ENCODE measurements at places on chromosomes 7 and 10.

- no peak for DNase-seq
Measured at GRCh38 chr10:99993701-99994689, 15.8 kb downstream of the DNMBP start.

- DNase-seq = no peak
Measured at GRCh38 chr7:106038916-106039315, 73.2 kb downstream of the SYPL1 start.

- no peak for DNase-seq
Measured at GRCh38 chr7:20980232-20980631, 193.5 kb upstream of the SP8 start.

- no peak for DNase-seq
Measured at GRCh38 chr7:36289833-36290661, 99.6 kb upstream of the ANLN start.

- no peak for DNase-seq
Measured at GRCh38 chr7:150978126-150978789, at the start of gene KCNH2. Gene KCNH2 (minus strand): TSS chr7:150978321. CDS start chr7:150977913, 408 bp downstream.

DNA sequence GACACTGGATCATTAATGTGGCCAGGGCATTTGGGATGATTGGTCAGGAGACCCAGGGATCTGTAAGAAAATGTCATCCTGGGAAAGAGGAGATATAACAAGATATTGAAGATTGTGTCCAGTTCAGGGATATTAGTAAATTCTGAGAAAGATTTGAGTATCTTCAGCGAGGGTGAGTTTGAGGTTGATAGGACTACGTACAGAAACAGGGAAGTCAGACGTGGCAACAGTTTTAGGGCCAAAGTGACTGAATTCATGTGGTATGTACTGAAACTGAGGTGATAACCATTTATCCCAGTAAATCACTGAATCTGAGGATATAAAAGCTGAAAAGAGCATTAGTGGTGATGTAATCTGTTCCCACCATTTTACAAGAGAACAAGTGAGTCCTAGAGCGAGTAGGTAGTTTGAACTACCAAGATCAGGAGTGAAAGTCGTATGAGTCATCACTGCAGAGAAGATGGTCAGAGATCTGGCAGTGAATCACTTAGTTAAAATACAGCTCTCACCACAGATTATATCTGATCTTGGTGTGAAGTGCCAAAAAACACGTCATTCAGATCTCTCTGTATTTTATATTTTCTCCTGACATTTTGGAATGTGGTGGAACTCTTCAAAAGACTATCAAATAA is 220.5 kb downstream of the CDK14 start:
- DNase-seq = no peak

GRCh38 chr7:98227939-98228338 is 16.7 kb downstream of the BHLHA15 start:
- DNase-seq = no peak

GRCh38 chr7:94687076-94687475 is 31.1 kb upstream of the SGCE start:
- no peak for DNase-seq

DNA sequence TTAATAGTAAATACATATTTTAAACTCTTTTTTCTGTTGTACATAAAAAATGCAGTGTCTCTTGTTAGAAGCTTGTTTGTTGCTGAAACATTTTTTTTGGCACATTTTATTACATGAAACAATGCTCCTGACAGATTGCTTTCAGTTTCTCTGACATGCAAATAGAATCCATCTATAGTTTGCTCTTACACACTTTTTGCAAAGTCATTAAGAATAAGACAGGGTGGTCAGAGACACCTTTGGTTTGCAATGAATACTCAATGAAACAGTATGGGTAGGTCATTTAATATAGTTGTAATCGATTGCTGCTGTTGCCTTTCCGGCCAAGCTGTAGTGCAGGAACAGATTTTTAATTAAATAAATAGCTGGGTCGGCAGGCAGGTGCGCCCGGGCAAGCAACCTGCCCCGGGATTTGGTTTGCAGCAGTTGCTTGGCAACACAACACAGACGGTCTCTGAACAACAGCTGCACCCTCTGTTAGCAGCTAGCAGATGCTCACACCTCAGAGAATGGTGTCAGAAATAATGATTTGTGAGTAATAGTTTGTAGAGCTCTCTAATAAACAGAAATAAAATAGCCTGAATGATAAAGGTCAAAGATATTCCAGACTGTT is 115.7 kb upstream of the CACNA2D1 start:
- DNase-seq = no peak

- no peak for DNase-seq
Measured at GRCh38 chr10:131585761-131586160, 274.2 kb upstream of the TCERG1L start.

GRCh38 chr7:93171606-93172226 is 23.5 kb upstream of the SAMD9L start:
- no peak for DNase-seq

DNA sequence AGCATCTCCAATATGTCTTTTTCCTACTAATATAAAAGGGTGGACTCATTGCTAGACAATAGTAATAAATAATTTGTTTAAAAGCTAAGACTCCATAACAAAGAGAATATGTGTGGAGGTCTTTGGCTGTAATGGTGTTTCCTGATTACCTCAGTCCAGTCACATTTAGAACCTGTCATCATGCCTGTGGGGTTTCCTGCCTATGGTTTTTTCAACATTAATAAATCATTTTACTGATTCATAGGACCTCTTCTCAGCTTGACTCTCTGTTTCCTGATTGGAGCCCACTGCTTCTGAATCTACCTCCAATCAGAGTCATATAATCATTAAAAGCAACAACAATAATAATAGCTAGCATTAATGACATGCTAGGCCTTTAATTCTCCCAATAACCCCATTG is 52.4 kb upstream of the GNAI1 start:
- no peak for DNase-seq

- DNase-seq = no peak
Measured at GRCh38 chr7:144862612-144863319, 26.9 kb upstream of the TPK1 start.

DNA sequence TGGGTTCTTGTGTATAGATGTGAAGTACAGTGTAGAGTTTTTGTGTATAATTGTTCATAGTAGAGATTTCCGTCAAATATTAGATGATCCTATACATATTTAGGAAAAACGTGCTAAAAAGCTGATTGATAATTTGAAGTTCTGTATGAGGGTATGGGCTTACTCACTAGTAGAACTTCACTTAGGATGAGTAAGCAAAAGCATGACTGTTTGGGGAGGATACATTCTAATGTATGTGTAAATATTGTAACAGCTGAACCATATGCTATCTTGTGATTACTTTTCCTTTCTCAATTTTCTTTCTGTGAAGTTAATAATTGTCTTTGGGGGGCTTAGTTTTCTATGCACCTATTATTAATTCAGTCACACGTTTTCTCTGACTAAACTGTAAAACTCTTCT is 53.2 kb upstream of the PDK4 start:
- DNase-seq = no peak

- DNase-seq = no peak
Measured at GRCh38 chr7:28729727-28730126, 228.4 kb downstream of the TRIL start.

GRCh38 chr10:130167193-130167592 is 31.0 kb downstream of the GLRX3 start:
- DNase-seq = no peak

DNA sequence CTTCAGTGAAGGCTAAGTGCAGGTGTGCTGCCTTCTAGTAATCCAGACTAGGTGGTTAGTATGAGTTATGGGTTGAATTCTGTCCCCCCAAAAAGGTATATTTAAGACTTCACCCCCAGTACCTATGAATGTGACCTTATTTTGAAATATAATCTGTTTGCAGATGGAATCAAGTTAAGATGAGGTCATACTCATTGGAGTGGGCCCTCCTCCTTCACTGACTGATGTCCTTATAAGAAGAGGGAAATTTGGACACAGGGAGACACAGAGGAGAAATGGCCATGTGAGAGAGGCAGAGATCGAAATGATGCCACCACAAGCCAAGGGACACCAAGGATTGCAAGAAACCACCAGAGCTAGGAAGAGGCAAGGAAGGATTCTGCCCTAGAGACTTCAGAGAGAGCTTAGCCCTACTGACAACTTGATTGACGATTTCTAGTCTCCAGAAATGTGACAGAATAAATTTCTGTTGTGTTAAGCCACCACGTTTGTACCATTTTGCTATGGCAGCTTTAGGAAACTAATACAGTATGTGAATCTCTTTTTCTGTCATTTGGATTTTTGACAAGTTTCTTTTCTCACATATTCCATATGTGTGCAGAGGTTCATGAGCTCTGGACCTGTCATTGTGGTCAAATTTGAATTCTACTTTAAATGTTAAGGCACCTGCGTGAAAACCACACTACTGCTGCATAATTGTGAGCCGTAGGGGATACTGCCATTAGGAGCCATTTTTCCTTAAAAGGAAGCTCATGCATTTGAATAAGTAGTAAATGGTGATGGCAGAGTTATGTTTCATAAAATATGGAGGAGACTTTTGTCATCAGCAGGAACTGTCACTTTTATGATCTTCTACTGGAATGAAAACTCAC is 2.6 kb upstream of the RPA3 start:
- no peak for DNase-seq

GRCh38 chr7:30206491-30206890 is 71.7 kb downstream of the MTURN start:
- DNase-seq = no peak

DNA sequence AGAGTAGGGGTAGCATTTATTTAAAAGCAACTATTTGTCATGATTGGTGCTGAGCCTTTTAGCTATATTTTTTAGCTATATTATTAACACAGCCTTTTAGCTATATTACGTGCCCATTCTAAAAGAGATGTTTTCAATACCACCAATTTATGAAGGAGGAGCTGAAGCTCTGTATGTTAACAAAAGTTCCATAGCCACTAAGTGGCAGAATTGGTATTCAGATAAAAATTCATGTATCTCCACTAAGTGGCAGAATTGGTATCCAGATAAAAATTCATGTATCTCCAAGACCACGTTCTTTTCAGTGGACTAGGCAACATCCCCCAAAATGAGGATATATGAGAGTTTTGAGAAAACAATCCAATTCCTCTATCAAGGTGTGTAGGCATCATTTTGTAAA is 268.6 kb downstream of the HGF start:
- no peak for DNase-seq

GRCh38 chr7:98840096-98840495 is 29.7 kb downstream of the TMEM130 start:
- DNase-seq = no peak

DNA sequence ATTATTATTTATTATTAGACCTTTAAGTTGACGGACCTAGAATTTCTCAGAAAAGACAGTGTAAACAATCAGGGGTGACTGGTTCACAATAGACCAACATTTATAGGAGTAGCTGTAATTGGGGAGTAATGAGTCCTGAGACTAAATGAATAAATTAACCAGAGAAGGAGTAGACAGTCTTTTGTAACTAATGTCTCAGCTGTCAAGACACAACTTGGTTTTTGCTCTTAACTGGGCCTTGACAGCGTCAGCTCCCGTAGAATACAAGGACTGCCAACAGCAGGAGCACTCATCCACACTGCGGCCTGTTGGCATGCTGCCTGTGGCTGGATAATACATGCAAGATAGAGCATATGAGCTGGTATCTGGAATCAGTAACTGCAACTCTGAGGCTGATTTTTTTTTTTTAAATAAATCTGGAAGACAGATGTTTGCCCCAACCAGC is 123.9 kb downstream of the CACNA2D1 start:
- DNase-seq = no peak

GRCh38 chr10:61758433-61758832 is 95.7 kb downstream of the CABCOCO1 start:
- no peak for DNase-seq

- no peak for DNase-seq
Measured at GRCh38 chr10:87841186-87841585, 22.1 kb downstream of the KLLN start.

GRCh38 chr7:36276428-36277248 is 113.0 kb upstream of the ANLN start:
- DNase-seq = no peak

DNA sequence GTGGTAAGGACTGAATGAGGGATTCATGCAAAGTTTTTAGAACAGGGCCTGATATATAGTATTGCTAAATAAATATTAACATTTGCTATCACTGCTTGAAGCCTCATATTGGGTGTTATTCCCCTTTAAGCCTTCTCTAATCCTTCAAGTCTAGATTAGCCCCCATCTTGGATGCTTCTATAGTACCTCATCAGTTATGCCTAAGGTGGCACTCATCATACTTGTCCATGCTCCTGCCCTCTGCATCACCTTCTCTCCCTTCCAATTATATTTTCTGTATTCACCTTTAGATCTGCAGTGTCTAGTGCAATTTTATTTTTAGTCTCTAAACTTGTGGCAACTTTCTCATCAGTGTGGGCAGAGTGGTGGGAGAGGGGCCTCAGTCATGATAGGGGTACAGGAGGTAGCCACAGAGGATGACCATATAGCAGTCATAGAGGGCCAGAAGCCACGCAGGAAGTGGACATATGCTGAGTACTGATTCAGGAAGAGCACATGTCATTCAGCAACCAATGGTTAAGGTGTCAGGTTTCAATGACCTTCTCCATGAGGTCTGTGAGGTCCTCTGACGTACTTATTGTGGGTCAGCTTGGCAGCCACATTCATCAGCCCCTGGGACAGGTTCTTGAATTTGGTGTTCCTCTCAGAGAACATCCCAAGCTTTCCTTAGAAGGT is 2.5 kb downstream of the ENTPD1 start:
- DNase-seq = no peak

- DNase-seq = no peak
Measured at GRCh38 chr10:116973371-116973905, 31.5 kb downstream of the SHTN1 start.

- DNase-seq = no peak
Measured at GRCh38 chr7:121327671-121328070, 1.1 kb upstream of the WNT16 start.

DNA sequence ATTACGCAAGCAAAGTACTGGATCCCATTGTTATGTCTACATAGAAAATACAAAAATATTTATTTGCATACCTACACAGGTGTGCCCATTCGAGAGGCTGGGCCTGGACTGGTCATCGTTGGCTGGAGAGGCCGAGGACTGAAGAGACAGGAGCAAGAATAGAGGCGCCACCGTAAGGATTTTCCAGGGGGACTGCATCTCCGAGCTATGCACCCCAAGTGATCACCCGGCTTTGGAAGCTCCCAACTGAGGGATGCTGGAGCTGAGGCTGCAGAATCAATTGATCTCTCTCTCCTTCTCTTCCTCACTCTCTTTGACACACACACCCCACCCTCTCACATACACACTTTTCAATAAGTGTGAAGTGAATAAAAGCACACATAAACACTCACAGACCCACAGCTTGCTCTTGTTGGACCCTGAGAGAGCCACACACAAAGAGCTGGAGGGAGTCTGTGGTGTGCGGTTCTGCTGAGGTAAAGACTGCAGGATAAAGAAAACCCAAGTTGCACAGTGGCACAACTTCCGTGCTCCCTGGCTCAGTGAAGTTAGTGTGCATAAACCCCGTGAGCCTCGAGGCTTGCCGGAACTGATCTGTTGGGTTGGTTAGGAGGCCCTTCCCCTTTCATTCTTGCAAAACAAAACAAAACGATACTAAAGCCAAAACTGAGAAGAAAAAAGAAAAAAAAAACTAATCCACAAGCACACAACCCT is at the start of gene AOAH:
AOAH (minus strand) TSS at position 544 of the 714 bp plus-strand sequence; CDS start at position 198, 346 bp downstream.
- DNase-seq = peak; percentile 5

All from stimulated activated CD4-positive, alpha-beta T cell treated with anti-CD3 and anti-CD28 coated beads, Interleukin-1b, Interleukin-23, amount 100 ng/mL, for 1 hour (primary cell).